Stimulated activated CD8-positive, alpha-beta memory T cell treated with anti-CD3 and anti-CD28 coated beads, Interleukin-15, amount 100 ng/mL, for 4 hours (primary cell): ENCODE measurements at places on chromosomes 16 and 17.
A peak's percentile ranks its signal among the peaks of the same experiment; 100 is the strongest.

DNA sequence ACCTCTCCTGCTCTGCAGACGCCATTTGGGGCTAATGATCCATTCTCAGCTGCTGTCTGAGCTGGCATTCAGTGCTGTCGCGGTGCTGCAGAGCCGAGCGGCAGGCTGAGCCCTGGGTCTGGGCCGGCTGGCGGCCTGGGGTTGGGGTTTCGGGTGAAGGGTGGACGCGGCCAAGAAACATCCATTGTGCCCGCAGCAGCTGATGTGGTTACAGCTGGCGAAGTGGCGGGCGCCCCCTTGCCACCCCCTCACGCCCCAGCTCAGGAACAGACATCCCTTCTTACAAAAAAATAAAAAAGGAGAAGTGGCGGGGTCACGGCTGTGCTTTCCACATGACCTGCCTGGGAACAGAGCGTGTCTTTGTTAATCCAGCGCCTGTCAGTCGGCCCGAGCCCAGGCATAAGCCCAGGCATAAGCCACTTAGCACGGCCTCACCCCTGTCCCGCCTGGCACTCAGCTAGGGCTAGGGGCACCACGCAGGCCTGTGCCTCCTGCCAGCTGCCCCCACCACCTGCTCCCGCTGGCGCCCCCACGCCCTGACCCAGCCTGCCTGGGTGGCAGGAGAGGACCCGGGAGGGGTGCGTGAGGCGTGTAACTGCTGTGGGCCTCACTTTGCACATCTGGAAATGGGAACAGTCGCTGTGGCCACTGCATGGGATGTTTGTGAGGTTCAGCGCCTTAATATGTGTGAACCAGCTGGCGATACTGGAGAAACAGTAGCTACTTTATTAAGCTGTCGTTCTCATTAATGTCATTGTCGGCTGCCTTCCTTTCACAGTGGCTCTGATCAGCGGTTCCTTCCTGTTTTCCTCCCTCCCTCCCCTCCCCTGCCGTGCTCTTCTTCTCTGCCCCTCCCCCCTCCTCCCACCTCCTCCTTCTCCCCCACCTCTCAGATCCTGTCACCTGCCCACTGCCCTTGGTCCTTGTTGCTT is 197.7 kb upstream of the CIBAR2 start:
- no peak for DNase-seq

GRCh38 chr17:10756619-10757018 is 26.8 kb upstream of the TMEM220 start:
- DNase-seq = no peak

DNA sequence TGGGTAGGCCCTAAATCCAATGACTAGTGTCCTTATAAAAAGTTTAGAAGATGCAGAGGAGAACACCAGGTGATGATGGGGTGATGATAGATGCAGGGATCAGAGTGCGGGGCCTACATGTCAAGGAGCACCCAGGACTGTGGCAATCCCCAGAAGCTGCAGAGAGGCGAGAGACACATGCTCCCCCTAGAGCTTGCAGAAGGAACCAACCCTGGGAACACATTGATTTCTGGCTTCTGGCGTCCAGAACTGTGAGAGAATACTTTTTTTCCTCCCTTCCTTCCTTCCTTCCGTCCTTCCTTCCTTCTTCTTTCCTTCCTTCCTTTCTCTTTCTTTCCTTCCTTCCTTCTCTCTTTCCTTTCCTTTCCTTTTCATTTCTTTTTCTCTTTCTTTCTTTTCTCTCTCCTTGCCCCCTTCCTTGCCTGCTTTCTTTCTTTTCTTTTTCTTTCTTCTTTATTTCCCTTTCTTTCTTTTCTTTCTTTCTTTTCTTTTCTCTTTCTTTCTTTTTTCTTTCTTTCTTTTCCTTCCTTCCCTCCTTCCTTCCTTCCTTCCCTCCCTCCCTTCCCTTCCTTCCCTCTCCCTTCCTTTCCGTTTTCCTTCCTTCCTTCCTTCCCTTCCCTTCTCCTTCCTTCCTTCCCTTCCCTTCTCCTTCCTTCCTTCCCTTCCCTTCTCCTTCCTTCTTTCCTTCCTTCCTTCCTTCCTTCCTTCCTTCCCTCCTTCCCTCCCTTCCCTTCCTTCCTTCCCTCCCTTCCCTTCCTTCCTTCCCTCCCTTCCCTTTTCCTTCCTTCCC is 134.3 kb downstream of the HAPSTR1 start:
- DNase-seq = no peak

DNA sequence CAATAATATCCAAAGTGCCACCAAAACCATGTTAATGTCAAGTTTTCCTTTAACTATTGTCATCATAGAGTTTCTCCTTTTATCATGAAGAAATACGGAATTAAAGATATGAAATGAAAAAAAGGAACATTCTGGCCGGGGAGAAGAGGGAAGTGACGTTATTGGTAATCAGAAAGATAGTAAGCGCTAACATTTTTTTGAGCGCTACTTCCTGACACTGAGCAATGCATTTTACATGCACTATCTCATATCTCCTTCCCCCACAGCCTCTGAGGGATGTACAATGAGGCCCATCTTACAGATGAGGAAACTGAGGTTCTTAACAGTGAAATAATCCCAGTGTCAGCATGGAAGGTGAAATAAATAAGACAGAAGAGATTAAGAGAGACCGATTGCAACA is 410.9 kb downstream of the SOX9 start:
- DNase-seq = no peak

DNA sequence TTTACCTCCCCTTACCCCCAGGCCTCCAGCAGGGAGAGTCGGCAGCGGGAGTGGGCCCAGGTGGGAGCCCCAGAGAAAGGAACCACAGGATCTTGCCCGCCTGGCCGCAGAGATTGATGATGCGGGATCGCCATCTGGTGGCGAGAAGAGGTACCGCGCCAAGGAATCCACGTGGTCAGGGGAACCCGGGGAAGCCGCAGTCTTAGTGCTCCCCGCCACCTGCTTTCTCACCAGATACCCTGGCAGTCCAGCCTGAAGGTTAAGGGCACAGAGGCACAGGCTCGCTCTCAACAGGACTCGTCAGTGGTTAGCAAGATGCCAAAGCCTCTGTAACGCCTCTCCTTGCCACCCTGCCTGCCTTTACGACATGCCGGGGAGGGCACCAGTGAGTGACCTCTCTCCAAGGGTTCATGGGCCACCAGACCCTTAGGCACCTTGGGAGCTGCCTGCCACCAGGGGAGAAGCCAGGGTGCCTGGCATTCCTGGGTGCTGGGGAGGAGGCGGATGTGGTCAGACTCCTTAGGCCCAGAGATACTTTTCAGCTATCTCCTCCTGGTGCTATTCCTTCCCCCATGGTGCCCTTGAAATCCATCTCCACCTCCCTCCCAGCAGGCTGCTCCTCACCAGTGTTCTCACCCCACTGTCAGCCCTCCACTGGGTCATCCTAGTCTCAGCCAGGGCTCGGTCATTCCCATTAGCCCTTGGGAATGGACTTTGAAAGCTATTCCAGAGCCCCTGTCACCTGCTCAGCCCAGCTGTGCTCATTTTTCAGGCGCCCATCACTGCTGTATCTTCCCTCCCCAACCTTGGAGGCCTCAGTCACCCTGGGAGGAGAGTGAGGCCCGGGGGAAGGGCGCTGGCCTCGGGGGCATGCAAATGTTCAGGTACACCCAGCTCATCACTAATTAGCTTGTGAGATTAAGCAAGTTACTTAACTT is 5.5 kb upstream of the RHBDF2 start:
- peak; percentile 72 for DNase-seq

DNA sequence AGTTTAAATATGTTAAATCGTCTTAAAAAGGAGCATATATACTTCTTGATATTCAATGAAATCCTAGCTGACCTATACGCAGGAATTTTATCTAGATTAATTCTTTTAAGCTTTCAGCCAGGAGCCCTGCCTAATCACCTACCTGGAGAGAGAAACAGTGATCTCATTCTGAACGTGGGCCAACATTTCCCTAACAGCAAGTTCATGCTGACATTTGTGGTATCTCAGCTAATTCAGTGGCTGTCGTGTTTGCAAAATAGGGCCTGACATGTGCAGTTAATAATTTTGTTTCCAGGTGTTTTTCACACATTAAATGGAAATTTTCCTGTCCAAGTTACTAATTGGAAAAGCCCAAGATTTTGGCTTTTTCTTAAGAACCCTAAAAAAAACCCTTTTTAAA is 17.4 kb downstream of the KRT24 start:
- no peak for DNase-seq

- DNase-seq = no peak
Observed at GRCh38 chr16:49446805-49447204, 73.2 kb downstream of the C16orf78 start.

- no peak for DNase-seq
Observed at GRCh38 chr16:3797904-3798811, 80.8 kb upstream of the TRAP1 start.

DNA sequence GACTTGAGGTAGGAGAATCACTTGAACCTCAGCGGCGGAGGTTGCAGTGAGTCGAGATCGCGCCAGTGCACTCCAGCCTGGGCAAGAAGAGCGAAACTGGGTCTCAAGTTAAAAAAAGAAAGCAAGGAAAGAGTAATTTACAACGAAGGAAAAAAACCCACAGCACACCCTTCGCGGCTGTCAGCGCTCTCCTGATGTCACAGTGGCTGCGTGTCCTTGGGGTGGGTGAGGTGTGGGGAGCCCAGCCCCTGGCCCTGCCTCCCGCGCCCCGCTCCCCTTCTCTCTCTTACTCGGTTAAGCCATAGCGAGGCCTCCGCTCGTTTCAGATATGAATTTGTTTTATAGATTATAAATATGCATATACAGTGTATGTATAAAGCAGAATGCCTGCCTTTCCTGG is 740 bp upstream of the JPT2 start:
- no peak for DNase-seq

- no peak for DNase-seq
Observed at GRCh38 chr17:76027159-76027839, at the start of gene EVPL. TSS of gene EVPL (minus strand) at chr17:76027306. CDS start at chr17:76027198, 108 bp downstream.

- no peak for DNase-seq
Observed at GRCh38 chr17:36149296-36149820, 27.1 kb downstream of the TBC1D3B start.

GRCh38 chr17:80385046-80385445 is 29.9 kb upstream of the ENDOV start:
- no peak for DNase-seq

DNA sequence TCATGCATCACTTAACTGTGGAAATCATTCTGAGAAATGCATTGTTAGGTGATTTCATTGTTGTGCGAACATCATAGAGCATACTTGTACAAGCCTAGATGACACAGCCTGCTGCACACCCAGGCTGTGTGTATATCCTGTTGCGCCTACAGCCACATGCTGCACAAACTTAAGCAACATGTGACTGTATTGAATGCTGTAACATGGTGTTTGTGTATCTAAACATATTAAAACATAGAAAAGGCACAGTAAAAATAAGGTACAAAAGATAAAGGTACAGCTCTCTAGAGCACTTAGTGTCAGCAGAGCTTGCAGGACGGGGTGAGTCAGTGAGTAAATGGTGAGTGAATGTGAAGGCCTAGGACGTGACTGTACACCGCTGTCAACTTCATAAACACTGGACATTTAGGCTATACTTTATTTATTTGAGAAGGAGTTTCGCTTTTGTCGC is 11.9 kb downstream of the FOXK2 start:
- no peak for DNase-seq

DNA sequence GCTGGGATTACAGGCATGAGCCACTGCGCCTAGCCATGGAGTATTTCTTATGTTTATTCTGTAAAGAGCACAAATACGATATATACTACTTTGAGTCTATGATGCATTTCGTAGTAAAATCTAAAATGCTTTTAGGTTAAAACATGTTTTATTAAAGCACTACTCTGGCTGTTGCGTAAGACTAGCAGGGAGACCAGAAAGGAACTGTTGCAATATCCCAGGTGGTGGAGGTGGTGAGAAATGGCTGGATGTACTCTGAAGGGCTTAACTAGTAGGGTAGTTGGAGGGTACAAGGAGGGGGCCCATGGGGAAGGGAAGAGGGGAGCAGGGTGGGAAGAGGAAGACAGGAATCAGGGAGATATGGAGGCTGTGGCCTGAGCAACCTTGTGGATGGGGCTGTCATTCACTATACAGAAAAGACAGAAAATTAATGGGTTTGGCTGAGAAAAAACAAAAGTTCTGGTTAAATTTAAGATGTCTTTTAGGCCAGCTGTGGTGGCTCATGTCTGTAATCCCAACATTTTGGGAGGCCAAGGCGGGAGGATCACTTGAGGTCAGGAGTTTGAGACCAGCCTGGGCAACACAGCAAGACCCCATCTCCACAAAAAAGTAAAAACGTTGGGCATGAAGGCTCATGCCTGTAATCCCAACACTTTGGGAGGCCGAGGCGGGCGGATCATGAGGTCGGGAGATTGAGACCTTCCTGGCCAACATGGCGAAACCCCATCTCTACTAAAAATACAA is 35.8 kb downstream of the ST3GAL2 start:
- no peak for DNase-seq

GRCh38 chr17:7184091-7184488 is 4.9 kb upstream of the ASGR1 start:
- no peak for DNase-seq

GRCh38 chr16:75109732-75110243 is 6.8 kb downstream of the LDHD start:
- no peak for DNase-seq

- no peak for DNase-seq
Observed at GRCh38 chr16:19882186-19882585, 2.5 kb downstream of the GPRC5B start.

DNA sequence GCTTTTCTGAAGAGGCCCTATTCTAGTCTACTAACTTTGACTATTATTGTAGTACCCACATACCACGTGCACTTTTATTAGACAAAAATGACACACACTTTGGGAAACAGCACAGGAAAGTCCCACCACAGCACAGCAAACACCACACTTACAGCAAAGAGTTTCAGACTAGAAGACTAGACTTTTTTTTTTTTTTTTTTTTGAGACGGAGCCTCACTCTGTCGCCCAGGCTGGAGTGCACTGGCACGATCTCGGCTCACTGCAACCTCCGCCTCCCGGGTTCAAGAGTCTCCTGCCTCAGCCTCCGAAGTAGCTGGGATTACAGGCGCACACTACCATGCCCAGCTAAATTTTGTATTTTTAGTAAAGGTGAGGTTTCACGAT is 20.1 kb downstream of the YWHAE start:
- DNase-seq = no peak

DNA sequence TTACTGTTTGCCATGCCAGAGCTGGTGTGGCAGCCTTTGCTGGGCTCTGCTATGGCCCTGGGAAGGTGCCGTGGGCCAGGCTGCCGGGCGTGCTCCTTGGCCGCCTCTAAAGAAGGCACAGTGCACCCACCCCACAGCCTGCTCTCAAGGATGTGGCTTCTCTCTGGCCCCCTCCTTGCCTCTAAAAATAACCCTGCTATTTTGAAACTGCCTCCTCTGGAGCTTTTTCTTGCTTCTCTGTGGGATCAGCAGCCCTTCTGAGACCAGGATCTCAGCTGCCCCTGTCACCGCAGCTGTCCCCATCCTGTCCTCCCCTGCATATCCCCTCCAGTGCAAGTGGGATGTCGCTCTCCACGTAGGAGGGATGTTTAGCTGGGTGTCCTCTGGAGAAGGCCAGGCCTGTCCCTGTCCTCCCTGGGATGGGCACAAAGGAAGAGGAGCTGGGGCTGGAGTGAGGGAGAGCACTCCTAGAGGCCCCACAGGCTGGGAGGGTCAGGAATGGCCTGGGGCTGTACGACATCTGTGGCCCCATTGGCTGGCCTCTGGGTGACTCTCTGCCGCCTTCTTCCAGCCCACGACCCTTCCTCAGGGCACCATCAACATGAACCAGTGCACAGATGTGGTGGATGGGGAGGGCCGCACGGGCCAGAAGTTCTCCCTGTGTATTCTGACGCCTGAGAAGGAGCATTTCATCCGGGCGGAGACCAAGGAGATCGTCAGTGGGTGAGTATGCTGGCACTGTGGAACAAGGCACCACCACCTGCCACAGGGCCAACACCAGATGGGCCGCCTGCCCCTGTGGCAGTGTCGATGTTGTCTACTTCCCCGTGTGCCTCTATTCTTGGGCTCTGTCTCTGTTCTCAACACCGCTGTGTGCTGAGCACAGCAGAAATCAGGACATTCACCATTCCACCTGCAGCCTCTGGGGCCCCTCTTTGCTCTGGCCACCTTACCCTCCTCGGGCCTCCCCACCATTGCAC is 79.7 kb downstream of the PLD6 start:
- DNase-seq = no peak
